ENCODE measurements at places on chromosomes 3 and 15.

- DNase-seq = no peak
Measured at GRCh38 chr15:78266806-78267205, 2.4 kb downstream of the DNAJA4 start.

GRCh38 chr3:36011791-36012190 lies 368.5 kb upstream of the STAC start:
- no peak for DNase-seq

DNA sequence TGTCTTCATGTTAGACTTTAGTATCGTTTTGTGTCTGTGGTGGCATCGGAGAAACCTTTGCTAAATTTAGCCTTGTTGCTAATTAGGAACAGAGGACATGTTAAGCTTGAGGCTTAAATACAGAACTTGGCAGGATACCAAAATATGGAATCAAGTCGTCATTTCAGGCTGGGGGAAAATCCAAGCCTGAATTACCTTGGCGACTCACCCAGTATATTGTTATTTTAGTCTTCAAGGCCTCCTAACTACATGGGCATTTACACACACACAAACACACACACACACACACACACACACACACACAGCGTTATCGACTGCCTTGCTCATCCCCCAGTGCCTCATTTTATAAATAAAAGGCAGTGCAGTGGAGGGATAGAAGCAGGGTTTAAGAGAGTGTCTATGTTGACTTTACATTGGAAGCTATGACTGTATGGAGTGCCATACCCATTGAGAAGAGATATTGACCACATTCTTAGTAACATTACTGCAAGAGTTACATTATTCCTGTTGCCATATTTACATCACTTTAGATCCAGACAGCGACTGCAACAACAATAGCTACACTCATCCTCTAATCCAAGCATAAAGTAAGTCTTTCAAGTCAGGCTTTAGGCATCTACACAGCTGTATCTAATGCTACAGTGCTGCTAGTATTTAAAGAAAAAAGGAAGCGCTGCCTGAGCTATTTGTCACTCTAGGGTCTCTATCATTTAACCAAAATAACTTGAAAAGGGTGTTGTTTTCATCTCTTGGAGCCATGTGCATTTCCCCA lies 210.8 kb upstream of the SEMA6D start:
- DNase-seq = no peak

DNA sequence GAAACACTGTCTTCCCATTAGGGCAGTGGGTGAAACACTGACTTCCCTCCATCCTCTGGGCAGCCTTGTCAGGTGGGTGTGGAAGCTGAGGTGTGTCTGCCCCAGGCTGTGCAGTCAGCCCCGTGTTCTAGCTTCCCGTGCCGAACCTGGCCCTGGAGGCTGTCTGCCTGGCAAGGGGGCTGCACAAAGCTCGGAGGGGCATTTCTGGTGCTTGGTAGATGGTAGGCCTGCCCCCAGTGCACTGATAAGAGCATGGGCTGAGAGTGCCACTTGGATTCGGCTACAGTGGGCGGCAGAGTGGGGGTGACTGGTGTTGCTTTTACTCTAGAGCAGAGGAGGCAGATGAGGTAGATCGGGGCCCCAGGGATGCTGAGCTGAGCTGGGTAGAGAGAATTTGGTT lies 21.3 kb downstream of the IGF1R start:
- no peak for DNase-seq

DNA sequence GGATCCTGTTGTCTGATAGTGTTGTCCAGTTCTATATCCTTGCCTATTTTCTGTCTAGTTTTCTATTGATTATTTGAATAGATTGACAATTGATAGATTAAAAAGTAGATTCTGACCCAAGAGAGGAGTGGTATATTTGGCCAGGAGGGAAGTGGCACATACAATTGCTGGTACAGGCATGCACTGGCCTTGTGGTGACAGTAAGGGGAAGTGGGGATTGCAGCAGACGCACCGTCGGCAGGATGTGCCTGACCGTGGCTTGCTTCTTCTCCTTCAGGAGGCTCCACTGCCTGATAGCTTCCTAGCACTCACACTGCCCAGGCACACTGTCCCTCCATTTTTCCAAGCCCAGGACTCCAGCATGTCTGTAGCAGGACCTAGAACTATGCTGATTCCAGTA lies 10.5 kb downstream of the GABRG3 start:
- no peak for DNase-seq

DNA sequence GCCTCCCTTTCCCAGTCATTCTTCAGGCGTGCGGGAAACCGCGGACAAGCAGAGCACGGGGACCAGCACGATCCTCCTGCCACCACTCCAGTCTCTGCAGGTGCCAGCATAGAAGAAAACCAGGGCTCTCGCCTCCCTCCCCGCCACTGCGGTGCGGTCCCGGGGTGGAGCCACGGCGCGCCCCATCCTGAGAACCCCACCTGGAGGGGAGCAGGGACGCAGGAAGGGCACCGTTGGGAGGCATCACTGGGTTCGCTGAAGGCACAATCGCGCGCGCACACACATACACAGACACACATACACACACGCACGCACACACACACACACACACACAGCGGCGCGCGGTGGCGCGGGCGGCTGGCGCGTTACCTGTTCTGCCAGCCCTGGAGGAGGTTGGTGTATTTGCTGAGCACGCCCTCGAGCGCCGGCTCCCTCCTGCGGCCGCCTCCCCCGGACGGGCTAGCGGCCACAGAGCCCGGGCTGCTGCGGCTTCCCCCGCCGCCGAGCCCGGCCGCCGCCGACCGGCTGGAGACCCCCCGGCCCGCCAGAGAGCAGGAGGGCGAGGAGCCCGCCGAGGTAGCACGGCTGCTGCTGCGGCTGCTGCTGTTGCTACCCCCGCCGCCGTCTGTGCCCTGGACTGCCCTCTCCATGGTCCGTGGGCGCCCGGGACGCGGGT lies 394 bp downstream of the OSBPL10 start:
- no peak for DNase-seq

- no peak for DNase-seq
Measured at GRCh38 chr3:137163241-137163871, 205.6 kb downstream of the IL20RB start.

GRCh38 chr3:112685420-112685819 lies 44.5 kb upstream of the CCDC80 start:
- no peak for DNase-seq

GRCh38 chr3:125186261-125186787 lies 26.2 kb downstream of the SLC12A8 start:
- peak; percentile 65 for DNase-seq

DNA sequence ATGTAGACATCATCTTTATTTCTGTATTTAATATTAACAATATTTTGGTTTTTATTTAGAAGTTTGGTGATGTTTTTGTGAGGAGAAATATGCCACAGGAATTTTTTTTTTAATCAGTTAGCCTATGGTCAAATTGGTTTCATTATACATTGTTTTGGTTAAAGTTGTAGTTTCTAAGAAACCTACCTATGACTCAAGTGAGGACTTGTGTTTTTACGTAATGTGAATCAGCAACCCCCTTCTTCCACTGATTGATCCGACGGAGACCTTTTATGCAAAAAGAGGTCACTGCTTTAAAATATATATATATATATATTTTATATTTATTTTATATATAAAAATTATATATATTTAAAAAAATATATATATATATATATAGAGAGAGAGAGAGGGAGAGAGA lies 698.1 kb downstream of the FHIT start:
- DNase-seq = no peak

DNA sequence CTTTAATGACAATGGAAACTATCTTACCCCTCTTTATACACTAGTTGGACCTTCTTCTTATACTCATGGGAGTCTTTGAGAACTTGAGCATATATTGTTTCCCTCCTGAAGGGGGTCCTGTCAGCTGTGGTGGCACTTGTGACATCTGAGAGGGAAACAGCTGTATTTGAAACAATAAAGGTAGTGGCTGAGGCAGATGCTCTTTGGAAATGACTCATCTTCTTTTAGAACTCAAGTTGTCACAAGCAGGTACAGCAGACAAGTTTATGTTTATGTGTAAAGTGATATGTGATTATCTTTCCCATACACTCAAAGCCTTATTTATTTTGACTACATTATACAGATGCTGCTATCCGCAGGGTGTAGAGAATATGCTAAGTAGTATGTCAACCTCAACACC lies 220.0 kb upstream of the GRM7 start:
- no peak for DNase-seq

DNA sequence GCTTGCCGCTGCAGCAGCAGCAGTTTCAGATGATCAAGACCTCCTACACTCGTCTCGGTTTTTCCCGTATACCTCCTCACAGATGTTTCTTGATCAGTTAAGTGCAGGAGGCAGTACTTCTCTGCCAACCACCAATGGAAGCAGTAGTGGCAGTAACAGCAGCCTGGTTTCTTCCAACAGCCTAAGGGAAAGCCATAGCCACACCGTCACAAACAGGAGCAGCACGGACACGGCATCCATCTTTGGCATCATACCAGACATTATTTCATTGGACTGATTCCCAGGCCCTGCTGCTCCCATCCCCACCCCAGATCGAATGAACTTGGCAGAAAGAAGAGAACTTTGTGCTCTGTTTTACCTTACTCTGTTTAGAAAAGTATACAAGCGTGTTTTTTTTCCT lies 17.6 kb downstream of the CALML4 start:
- DNase-seq = no peak

GRCh38 chr3:127547761-127548605 lies 42.5 kb downstream of the TPRA1 start:
- DNase-seq = peak; percentile 72

- no peak for DNase-seq
Measured at GRCh38 chr15:87121336-87121735, 1041.7 kb downstream of the AGBL1 start.

- no peak for DNase-seq
Measured at GRCh38 chr3:46703013-46703520, 1.9 kb downstream of the TMIE start.

DNA sequence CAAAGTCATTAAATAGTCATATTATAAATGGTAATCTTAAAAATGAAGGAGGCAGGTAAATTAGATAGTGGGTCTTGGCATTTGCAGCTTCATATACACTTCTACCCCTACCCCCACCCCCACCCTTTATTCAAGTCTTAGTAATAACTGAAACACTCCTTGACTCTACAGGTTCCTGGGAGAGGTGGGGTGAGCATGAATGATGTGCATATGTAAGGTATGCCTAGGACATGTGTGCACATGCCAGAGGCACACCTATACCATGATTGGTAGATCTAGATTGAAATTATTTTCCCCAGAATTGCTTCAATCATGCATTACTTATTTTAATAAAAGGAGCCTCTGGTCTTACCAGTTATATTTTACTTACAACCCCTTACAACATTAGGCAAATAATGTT lies 40.1 kb upstream of the PDCD6IP start:
- no peak for DNase-seq

DNA sequence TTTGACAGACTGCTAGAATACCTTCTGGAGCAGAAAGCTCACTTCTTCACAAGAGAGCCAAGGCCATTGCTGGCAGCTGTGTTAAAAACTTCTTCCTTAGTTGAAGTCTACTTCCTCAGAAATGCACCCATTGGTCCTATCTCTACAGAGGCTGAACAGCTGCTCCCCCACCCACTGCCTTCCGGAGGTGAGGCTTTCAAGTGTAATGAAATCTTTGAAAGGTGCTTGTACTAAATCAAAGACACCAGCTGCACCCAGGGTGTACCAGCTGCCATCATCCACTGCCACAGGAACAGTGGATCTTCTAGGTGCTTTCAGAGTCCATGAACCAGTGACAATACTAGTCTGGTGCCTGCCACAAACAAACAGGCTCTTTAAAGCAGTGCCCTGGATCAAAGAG lies 26.4 kb upstream of the HERC1 start:
- DNase-seq = peak; percentile 20

GRCh38 chr15:78866803-78867202 lies 5.9 kb upstream of the MORF4L1 start:
- no peak for DNase-seq

DNA sequence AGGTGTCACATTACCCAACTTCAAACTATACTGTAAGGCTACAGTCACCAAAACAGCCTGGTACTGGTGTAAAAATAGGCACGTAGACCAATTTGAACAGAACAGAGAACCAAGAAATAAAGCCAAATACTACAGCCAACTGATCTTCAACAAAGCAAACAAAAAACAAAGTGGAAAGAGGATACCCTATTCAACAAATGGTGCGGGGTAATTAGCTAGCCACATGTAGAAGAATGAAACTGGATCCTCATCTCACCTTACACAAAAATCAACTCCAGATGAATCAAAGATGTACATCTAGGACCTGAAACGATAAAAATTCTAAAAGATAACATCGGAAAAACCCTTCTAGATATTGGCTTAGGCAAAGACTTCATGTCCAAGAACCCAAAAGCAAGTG lies 13.1 kb downstream of the PEAK1 start:
- DNase-seq = no peak

- no peak for DNase-seq
Measured at GRCh38 chr15:65115086-65115485, at the start of gene UBAP1L. UBAP1L (minus strand) TSS chr15:65115200; CDS start chr15:65106215, 8,985 bp downstream.

GRCh38 chr15:46344915-46345314 lies 710.1 kb downstream of the SQOR start:
- DNase-seq = no peak

- DNase-seq = no peak
Measured at GRCh38 chr15:63476229-63476632, 28.2 kb upstream of the USP3 start.

DNA sequence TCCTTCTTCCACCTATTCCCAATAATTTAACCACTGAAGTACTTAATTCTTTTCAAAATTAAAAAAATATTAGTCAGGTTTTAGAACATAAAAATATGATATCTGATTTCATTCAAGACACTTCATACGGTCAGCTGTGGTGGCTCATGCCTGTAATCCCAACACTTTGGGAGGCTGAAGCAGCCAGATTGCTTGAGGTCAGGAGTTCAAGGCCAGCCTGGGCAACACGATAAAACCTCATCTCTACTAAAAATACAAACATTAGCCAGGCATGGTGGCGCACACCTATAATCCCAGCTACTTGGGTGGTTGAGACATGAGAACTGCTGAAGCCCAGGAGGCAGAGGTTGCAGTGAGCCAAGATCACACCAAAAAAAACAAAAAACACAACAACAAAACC lies 56.7 kb downstream of the NBEAL2 start:
- no peak for DNase-seq

DNA sequence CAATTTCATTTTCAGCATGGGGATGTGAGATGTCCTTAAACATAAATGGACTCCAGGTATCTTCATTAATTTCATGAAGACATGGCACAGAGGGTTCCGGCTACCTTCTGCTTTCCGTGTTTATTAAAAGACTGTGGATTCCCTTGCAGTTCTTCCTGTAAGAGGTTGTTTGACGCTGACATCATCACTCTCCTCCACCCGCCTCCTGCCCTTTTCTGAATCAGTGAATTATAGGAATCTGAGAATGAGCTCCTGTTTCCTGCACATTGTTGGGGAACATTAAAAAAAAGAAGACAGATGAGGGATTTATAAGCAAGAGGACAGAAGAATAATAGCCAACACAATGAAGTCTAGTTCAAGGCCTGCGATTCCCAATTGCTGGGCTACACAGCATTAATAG lies 191.3 kb downstream of the LPP start:
- no peak for DNase-seq

- no peak for DNase-seq
Measured at GRCh38 chr3:33750211-33750548, 32.1 kb upstream of the CLASP2 start.

Data from OCI-M1 (cell line).